Left colon (tissue), 2 donors: ENCODE measurements at places on chromosomes 2 and 18.

GRCh38 chr2:238216651-238217184 lies 13.2 kb upstream of the ILKAP start:
- DNase-seq, result no peak

GRCh38 chr18:75376004-75376403 lies 51.5 kb downstream of the SMIM21 start:
- no peak for DNase-seq

DNA sequence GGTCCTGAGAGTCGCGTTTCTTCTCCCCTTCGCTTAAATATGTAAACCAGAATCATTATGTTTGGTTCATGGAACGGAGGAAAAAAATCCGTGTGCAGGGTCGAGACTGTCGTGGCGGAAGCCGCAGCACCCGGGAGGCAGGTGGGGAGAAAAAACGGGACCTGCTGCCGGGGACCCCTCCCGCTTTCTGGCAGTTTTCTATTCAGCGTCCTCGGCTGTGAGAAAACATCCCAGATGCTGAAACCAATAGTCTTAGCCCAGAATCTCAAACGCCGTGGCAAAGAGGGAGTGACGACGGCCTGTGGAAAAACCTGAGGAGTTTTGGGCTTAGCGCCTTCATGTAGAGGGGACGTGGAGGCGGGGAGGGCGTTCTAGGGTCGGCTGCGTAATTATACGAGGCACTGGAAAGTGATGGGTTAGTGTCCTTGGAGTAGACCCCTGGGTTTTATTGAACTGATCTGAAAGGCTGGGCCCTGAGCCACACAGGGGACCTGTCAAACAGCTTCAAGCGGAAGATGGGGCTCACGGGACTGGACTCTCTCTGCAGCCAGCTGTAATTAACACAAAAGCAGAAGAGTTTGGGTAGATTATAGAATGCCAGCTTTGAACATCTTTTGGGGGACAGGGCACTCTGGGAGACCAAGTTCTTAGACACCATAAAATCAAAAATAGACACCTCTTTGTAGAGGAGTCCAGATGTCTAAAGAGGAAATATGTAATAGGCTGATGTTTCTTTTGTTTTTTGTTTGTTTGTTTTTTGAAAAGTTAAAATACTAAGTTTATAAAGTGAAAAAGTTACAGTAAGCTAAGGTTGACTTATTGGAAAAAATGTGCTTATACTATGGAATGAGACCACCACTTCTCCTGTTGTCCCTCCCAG lies 834 bp upstream of the BUB1 start:
- peak; percentile 38 for DNase-seq

DNA sequence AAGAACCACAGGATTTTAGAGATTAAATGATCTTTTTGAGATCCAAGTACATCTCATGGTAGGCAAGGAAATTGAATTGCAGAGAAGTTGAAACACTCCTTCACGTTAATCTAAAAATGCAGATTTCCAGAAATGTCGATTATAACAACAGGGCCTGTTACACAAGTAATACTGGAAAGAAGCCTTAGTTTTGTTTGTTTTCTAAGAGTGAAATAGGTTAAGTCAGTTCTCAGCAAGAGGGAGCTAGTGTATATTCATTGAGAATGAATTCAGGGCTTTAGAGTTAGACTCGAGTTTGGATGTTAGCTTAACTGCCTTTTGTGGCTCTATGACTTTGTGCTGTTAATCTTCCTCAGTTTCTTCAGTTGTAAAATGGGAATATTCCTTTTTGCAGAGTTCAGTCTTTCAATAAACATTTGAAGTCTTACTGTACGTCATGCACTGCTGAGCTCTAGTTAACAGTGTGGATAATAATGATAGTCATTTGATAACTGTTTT lies 926 bp downstream of the NDUFV2 start:
- DNase-seq, result no peak

DNA sequence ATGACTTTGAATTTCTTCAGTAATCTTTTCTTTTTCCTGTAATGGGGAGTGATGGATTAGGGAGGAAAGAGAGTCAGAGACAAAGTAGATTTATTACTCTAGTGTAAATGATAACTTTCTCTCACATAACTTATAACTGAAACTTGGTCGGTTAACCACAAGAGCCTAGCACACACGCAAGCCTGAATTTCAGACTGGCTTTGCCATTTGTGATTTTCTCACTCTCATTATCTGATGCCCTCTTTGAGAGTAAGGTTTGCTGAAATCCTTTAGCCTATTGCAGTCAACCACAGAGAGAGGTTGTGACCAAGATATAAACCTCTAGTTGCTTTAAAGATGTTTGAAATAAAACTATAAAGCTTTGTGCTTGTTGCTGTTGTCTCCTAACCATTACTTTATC lies 117.9 kb upstream of the NETO1 start:
- DNase-seq, result no peak

DNA sequence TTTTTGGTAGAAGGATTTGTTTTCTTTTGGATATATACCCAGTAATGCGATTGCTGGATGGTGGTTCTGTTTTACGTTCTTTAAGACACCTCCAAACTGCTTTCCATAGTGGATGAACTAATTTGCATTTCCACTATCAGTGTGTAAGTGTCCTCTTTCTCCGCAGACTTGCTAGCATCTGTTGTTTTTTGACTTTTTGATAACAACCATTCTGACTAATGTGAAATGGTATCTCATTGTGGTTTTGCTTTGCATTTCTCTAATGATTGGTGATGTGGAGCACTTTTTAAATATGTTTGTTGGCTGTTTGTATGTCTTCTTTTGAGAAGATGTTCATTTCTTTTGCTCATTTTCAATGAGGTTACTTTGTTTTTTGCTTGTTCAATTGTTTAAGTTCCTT lies 260.9 kb upstream of the CWC22 start:
- DNase-seq, result no peak

- DNase-seq, result no peak
Observed at GRCh38 chr2:212549463-212549862, 10.9 kb upstream of the ERBB4 start.

GRCh38 chr2:227456772-227457171 lies 15.2 kb upstream of the AGFG1 start:
- no peak for DNase-seq

DNA sequence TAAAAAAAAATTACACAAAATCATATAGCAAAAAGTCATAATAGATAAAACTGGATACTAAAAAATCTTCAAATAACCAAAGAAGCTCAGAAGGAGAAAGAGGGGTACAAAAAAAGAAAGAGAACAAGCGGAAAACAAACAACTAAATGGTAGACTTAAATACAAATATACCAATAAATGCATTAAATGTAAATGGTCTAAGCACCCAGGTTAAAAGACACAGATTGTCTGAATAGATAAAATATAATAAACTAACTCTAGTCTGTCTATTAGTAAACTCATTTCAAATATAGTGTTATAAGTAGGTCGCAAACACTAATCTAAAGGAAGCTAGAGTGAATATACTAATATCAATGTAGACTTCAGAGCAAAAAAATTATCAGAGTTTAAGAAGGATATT lies 357.4 kb downstream of the METTL4 start:
- DNase-seq, result no peak

- DNase-seq, result no peak
Observed at GRCh38 chr18:68734308-68734707, 19.4 kb upstream of the TMX3 start.
